ENCODE measurements at places on chromosomes 16 and 17.

GRCh38 chr17:65472666-65473309, 88.7 kb downstream of the AXIN2 start:
- no peak for DNase-seq

DNA sequence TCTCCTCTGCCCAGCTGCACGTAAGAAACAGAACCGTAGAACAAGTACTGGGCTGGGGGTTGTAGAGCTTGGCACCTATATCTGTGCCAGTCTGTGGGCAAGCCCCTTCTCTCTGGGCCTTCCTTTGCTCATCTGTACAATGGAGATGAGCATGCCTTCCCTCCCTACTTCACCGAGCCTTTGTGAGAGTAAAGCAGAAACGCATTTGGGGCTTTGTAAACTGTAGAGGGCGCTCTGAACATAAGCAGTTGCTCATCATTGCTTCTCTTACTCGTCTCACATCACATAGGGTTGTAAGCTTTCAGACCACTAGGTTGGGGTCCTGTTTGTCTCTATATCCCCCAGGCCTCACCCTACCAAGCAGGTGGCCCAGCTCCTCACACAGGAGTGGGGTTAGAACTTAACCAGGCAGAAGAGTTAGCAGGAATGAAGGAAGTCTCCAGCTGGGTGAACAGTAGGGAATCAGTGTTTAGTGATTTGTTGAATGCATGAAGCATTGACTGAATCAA, 15.1 kb downstream of the SAMD14 start:
- DNase-seq, result no peak

- DNase-seq, result no peak
Observed at GRCh38 chr16:66161942-66162341, 204.5 kb upstream of the CDH5 start.

- DNase-seq, result no peak
Observed at GRCh38 chr16:73545755-73546154, 497.8 kb upstream of the ZFHX3 start.

- DNase-seq, result no peak
Observed at GRCh38 chr16:4141604-4142003, 25.4 kb upstream of the ADCY9 start.

- DNase-seq, result no peak
Observed at GRCh38 chr16:81652798-81653505, 126.1 kb upstream of the PLCG2 start.

- DNase-seq, result no peak
Observed at GRCh38 chr17:27209316-27209715, 84.6 kb upstream of the WSB1 start.

DNA sequence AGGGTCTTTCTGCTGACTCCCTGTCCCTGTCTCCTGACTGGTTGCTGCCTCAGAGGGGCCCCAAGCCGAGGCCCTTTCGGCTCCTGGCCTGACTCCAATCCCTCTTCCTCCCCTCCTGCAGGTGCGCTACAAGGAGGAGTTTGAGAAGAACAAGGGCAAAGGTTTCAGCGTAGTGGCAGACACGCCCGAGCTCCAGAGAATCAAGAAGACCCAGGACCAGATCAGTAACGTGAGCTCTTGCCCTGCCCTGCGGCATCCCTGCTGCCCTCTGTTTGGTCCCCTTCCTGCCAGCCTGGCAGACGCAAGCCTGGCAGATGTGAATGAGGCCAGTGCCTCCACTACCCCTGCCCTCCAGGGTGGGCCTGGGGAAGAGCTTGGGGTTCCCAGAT, 27.1 kb upstream of the LASP1NB start:
- no peak for DNase-seq

DNA sequence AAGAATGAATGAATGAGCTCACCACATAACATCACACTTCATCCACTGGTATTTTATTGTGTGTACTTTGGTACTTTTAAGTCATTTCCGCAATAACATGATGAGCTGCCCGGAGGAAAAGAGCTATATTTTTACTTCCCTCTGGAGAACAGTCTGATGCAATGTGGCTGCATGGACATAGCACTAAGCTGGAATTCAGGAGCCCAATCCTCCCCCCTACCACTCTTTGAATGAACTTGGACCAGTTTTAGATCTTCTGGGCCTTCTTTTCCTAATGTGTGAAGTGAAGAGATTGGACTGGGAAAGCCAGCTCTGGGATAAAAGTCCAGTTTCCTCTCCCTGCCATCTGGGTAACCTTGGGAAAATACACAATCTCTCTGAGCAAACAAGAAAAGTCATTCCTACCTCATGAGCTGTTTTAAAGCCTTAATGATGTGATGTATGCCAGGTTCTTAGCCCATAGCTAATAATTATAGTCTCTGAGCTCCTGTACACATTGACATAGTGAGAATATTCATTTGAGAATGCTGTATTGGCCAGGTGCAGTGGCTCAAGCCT, 79.3 kb downstream of the ABCC12 start:
- no peak for DNase-seq

DNA sequence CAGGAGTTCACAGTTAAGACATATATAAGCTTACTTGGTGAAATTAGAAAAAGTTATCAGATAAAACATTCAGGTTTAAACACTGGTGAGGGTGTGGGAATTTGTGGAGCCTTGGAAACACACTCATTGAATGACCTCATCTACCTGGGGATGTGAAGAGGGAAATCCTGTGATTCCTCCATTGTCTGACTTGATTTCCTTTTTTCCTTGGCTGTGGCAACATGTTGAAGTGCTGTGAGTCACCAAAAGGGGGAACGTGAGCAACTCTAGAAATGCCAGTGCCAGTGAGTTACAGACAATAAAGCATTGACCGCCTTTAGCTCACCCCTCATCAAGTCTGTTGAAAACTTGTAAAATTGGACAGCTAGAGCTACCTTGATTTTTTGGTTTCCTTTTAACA, 1.8 kb downstream of the HMOX2 start:
- DNase-seq, result no peak

DNA sequence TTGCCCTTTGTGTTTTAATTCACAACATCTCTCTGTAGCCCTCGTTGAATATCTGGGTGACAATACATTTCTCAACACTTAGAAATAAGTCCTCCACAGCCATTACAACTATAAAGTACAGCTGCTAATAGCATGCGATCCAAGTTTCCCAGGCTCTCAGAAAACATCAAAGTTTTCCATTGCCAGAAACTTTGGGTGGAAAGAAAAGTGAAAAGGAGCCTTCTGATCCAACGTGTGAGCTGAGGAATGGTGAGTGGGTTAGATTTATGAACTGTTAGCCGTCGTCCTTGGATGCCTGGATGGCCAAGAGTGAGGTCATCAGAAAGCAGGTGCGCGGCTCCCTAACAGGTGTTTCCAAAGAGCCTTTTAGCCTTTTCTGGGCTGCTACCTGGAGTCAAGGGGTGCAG, 258.0 kb downstream of the PMP22 start:
- DNase-seq, result no peak

DNA sequence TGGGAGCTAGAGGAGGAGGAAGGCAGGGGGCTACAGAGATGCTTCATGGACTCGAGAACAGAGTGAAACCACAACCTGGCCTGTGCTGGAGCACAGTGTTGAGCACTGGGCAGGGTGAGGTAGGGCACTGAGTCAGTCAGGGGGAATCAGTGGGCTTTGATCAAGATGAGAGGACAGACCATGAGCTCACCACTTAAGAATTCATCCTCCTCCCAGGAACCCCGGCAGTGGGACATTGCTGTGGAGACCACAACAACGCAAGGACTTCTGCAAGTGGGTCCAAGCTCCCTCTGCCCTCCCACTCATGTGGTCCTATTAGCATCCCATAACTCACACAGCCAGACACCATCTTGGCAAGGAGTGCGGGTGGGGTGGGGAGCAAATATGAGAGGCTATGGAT, 1.7 kb upstream of the CES5A start:
- no peak for DNase-seq

DNA sequence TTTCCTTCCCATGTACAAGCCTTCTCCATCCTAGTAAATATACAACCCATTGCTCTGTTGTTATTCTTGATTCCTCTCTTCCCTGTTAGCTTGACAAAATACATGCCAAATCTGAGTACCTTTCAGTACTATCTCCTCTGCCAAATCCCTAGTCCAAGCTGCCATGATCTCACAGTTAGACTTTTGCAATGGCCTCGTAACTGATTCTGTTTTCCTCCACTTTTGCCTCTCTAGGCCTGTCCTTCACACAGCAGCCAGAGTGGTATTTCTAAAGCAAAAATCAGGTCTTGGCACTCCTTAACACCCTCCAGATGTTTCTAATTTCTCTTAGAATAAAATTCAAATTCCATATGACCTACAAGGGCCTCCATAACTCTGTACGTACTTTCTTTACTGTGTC, 153.0 kb upstream of the RBL2 start:
- DNase-seq, result no peak

DNA sequence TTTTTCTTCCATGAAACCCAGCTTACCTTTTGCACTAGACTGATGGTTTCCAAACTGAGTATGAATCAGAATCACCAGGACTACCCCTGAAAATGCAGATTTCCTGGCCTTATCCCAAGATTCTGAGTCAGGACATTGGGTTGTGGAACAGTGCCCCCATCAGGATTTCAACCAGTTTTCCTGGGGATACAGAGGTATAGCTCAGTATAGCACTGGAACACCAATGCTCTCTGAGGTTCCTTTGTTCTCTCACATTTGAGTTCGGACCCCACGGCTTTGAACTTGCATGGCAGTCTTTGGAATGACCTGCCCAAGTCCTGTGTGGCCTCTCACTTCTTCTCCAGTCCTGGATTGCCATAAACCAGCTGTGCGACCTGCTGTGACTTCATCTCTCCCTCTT, 12.8 kb upstream of the CCL8 start:
- no peak for DNase-seq

DNA sequence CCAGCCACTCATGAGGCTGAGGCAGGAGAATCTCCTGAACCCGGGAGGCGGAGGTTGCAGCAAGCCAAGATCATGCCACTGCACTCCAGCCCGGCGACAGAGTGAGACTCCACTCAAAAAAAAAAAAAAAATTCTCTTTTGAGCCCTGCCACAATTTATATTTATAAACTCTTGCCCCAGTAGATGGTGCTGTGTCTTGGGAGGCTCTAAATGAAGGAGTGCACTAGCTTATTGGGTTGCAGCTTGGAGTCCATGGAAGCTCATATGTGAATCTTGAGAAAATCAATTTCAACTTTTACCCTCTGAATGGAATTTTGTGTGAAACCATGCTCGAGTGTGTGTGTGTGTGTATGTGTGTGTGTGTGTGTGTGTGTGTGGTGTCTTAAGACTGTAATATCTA, 420.1 kb downstream of the HS3ST4 start:
- DNase-seq, result no peak

GRCh38 chr16:17056666-17057065, 414.1 kb downstream of the XYLT1 start:
- no peak for DNase-seq

- no peak for DNase-seq
Observed at GRCh38 chr16:51312363-51313150, 161.5 kb upstream of the SALL1 start.

GRCh38 chr17:8736796-8737195, 7.8 kb downstream of the CCDC42 start:
- no peak for DNase-seq

DNA sequence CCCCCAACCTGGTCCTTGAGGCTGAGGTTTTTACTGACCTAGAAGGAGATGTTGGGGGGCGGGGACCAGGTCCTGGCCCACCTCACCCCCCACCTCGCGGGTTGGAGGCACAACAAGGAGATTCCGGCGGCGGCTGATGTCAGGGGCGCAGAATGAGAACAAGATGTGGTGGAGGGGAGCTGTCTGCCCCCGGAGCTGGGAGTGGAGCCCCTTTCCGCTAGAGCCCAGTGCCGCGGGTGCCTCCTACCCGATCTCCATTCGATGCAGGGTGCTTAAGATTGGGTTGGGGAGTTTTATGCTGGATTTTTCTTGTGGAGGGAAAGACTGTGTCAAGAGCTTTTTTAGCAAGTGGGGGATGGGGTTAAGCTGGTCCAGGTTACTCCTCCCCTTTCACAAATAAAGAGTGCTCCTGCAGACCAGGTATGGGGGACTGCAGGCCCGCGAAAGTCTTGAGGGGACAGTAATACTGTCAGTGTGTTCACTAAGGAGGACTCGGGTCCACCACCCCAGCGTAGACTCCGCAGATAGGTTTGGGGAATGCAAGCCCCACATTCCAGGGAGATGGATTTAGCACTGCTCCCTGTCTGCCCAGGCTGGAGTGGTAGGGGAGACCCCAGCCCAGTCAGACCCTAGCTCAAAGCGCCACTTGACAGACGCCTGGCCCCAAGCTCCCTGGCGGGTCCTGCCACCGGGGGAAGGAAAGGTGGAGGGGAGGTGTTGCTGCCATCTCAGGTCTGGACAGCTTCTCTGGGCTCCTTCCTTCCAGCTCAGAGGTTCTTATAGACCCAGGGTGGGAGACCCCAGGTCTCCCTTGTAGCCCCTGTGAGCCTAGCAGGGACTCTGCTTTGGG, 2.0 kb downstream of the CACNA1G start:
- DNase-seq, result no peak

- no peak for DNase-seq
Observed at GRCh38 chr16:53933407-53933806, 229.5 kb downstream of the FTO start.

- no peak for DNase-seq
Observed at GRCh38 chr16:54935266-54935968, 4.8 kb downstream of the IRX5 start.

DNA sequence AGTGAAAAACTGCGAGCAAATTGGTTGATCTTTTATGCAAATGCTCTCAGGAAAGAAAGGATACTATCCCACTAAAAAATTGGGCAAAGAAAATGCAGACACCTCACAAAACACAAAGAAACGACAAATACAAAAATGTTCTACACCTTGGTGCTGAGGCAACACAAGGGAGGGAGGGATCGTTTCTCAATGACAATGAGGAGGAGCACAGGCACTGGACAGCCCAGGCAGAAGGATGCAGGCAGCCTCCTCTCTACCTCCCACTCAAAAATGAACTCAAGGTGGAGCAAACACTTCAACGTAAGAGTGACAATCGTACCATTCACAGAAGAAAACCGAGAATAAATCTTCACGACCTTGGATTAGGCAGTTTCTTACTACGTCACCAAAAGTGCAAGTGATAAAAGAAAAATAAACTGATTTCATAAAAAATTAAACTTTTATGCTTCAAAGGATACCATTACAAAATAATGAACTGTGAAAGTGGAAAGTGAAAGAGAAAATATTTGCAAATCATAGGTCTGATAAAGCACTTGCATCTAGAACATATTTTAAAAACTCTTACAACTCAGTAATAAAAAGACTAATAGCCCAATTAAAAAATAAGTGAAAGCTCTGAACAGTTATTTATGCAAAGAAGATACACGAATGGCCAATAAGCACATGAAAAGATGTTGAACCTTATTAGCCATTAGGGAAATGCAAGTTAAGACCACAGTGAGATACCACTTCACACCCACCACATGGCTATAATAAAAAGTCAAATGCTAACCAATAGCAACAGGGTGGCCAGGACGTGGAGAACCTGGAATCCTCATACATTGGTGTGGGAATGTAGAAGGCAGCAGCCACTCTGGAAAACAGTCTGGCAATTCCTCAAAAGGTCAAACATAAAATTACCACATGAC, 80.8 kb upstream of the TRAP1 start:
- no peak for DNase-seq

- no peak for DNase-seq
Observed at GRCh38 chr16:15749371-15749770, 99.3 kb downstream of the NDE1 start.

GRCh38 chr16:12876778-12877177, 24.6 kb upstream of the SHISA9 start:
- no peak for DNase-seq

All from activated CD4-positive, alpha-beta T cell treated with anti-CD3 and anti-CD28 coated beads for 24 hours (primary cell).